ENCODE measurements at places on chromosomes 13 and 19. TPM values are rescaled to one million over a fixed set of nuclear protein-coding genes. Genes with fewer than 3 reads are reported as not detected.

GRCh38 chr19:30001791-30002190 lies 59.8 kb downstream of the URI1 start:
- no peak for DNase-seq

The KCNJ14 gene
- 0.47 TPM for total RNA-seq

- no peak for DNase-seq
Measured at GRCh38 chr19:40585241-40585981, 8.7 kb downstream of the SHKBP1 start.

The CATSPERD gene
- total RNA-seq: not detected

GRCh38 chr19:36508325-36508724 lies 19.0 kb upstream of the ZNF566 start:
- no peak for DNase-seq
